ENCODE measurements at places on chromosomes 3 and 15. TPM values are rescaled to one million over a fixed set of nuclear protein-coding genes. Genes with fewer than 3 reads are reported as not detected.

GRCh38 chr15:61871926-61872522, 188.2 kb downstream of the VPS13C start:
- no peak for DNase-seq

DNA sequence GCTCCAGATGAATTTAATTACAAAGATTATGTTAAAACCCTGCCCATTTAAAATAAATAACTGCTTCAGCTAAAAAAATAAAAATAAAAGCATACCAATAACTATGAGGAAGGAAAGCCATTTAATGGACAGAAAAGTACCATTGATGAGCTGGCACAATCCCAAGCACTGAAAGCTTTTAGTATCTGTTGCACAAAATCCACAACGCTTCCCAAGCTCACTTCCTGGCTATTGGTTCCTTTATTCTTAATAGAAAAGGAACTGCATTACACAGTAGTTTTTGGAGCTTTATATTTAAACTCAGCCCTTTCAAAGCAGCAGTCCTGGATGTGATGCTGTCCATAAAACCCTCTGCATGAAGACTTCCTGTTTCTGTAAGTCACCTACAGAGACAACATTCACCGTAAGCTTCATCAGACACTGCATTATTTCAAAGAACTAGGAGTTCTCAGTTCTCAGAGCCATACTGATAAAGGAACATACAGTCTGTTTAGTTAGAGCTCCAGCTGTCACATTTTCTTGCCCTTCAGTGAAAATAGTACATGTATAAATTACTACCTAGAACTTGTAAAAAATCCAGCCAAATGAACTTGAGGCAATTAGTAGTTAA, 81.5 kb downstream of the CSNK1G1 start:
- DNase-seq, result no peak

- DNase-seq, result peak; percentile 96
Observed at GRCh38 chr3:37243820-37244748, 69.7 kb upstream of the LRRFIP2 start.

LMAN1L gene
- total RNA-seq, result 0.30 TPM

Data from aorta (tissue), 5 donors.